Esophagus squamous epithelium (tissue), 5 donors: ENCODE measurements at places on chromosomes 3 and 15. TPM values are rescaled to one million over a fixed set of nuclear protein-coding genes. Genes with fewer than 3 reads are reported as not detected.

DNA sequence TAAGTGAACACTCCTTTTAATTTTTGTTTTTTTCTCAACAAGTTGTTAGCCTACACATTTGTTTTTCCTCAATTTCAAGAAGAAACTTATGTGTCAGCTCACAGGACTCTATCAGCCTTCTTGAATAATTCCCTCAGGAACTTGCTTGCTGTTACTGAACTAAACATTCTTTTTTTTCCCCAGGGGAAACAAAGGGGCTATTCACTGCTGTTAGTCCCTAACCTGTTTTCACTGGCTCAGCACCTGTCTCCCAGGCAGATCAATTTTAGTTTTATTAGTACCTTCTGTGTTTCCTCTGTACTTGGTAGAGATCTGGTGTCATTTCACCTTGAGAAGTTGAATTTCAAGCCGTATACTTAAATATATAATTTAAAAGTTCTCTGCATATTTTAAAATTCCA is 644.6 kb downstream of the CADM2 start:
- DNase-seq, result no peak

The DUOXA1 gene
- total RNA-seq, result 104 TPM

The MYEF2 gene
- 0.92 TPM for total RNA-seq

The MYL3 gene
- not detected for total RNA-seq

DNA sequence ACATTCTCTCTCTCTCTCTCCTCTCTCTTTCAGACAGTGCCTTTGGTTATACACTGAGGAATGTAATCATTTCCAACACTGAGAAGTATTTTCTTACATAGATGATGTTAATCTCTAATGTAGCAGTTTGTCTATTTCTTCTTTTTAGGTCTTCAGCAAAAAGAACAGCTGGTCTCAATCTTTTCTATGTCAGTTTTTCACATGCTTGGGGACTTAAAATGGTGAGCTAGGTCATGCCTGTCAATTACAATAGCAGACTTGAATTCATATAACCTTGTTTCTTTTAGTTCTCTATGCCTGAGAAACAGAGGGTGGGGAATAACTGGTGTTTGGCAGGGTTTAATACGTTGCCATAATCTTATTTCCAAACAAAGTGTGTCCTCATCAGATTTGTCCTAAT is 786.2 kb downstream of the SQOR start:
- no peak for DNase-seq

DNA sequence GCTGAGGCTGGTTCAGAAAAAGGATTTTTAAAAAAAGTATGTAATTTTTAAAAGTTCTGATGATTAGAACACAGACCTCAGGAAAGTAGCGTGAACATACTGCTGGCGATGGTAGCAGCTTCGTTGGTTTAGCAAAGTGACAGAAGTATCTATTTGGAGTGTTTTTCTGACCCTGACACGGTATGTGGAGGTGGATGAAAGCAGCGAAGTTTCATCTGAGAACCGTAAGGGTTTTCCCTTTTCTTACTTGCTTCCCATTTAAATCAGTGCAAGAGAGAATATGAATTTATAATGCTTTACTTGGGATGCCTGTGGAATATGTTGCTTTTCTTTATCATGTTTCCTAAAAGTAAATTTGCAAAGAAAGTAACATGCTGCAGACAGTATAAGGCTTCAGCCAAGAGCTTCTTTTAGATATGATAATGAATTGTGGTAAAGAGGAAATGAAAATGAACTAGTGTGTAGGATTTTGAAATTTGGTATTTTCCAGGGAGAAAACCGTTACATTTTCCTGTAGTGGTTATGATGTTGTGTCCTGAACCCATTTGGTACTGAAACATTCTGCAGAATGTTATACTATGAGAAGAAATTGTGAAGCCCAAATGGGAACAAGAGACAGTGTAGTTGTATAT is 3.9 kb downstream of the CHST2 start:
- no peak for DNase-seq

The ANKUB1 gene
- not detected for total RNA-seq

- DNase-seq, result no peak
Measured at GRCh38 chr15:40310001-40310959, 2.5 kb upstream of the PLCB2 start.

GRCh38 chr3:46629551-46630517 is 17.5 kb downstream of the FAM240A start:
- no peak for DNase-seq

The SOX2 gene
- 21.3 TPM for total RNA-seq

The A4GNT gene
- not detected for total RNA-seq

DNA sequence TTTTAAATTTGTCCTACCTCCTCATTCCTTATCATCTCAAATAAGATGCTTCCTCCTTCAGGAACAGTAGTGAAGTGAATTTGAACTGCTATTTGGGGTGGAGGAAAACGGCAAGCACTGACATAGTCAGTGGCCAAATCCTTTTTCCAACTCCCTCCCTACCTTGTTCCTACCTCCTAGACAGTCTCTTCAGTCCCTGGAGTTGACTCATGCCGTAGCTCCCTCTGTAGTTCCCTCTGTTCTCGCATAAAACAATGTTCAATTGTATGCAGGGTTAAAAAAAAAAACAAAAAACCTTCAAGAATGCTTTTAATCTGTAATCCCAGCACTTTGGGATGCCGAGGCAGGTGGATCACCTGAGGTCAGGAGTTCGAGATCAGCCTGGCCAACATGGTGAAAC is 1.4 kb downstream of the UBR1 start:
- DNase-seq, result no peak

The SAMMSON gene
- 6.1 TPM for total RNA-seq

The ACTC1 gene
- total RNA-seq, result not detected

The COL6A5 gene
- 0.11 TPM for total RNA-seq

The LNP1 gene
- total RNA-seq, result 1.2 TPM

- DNase-seq, result no peak
Measured at GRCh38 chr3:46924921-46925584, 47.5 kb downstream of the PTH1R start.

The CAMK2N2 gene
- not detected for total RNA-seq

The EFCAB12 gene
- not detected for total RNA-seq

The PP2D1 gene
- total RNA-seq, result not detected
